ENCODE measurements at places on chromosomes 3 and 15.

GRCh38 chr15:72173864-72174550 lies 23.6 kb downstream of the GRAMD2A start:
- DNase-seq = no peak

- DNase-seq = no peak
These were observed 3.3 kb downstream of the HES1 start for GRCh38 chr3:194139071-194139813.

DNA sequence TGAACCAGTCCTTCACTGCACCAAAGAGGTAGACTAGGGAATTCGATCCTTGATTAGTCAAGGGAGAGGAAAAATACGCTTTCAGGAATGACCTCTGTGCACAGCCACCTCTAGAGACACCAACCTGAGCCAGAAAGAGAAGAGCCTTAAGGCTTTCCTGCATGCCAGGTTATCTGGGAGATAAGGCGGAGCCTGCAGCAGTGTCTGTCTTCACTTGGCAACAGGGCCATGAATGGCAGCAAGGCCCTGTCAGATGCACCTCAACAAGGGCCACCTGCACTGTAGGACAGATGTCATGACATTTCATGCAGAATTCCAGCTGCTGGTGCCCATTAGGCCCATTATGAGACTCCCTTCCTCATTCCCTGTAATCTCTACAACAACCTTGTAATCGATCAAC lies 88.1 kb downstream of the MEX3B start:
- no peak for DNase-seq

DNA sequence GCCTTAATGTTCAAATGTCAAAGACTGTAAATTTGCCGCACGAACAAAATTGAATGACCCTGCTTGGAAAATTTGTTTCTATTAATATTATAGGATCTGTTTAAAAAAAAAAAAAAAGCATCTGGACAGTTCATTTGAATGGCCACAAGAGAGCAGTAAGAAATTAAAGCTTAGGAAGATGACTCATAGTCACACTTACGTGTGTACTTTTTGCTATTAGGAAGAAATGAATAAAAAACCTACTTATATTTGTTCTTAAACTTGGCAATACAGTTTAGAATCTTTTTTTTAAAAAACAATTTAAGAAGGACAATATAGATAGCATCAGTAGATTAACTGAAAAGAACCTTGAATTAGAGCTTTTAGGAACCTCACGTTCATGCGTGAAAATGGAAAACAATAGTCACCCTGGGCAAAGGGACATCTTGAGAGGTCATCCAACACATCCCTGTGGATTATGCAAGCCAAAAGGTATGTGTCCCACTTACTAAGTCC lies 621.8 kb downstream of the MECOM start:
- no peak for DNase-seq

- no peak for DNase-seq
These were observed 157.0 kb downstream of the RYR3 start for GRCh38 chr15:33467816-33468163.

GRCh38 chr15:86756688-86757087 lies 677.0 kb downstream of the AGBL1 start:
- no peak for DNase-seq

DNA sequence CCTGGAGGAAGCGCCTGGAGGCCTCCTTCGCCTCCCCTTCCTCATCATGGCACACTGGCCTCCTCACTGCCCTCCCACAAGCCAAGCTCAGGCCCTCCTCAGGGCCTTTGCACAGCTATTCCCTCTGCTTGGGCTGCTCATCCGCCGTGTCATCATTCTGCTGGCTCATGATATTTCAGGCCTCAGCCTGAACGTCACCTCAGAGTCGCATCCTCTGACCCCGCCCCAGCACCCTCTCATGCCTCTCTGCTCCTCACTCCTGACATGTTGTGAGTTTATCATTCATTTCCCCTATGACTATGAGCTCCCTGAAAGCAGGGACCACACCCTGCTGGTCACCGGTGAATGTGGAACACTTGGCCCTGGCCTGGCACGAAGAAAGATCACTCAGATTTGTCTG lies 20.7 kb upstream of the POC1A start:
- no peak for DNase-seq

GRCh38 chr3:187773233-187774184 lies 28.2 kb upstream of the BCL6 start:
- DNase-seq = no peak

Measured in T-helper 2 cell (primary cell).